ENCODE measurements at places on chromosomes 4 and X.

DNA sequence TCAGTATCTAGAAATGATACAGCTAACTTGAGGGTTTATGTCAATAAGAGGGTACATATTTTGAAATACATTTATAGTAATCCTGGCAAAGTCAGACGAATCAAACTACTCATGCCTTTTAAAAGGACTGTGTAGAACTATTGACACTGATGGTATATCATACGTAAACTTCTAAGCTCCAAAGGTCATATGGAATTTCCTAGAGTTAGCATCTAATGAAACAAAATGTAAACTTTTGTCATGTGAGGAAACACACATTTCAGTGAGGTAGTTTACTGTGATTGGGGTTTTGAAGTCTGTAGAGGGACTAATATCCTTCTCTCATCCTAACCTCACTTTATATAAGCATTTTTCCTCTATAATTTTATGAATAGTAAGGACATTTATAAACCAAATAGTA is 138.4 kb downstream of the SCLT1 start:
- no peak for DNase-seq

- no peak for DNase-seq
These were observed 1.2 kb downstream of the DRP2 start for GRCh38 chrX:101220662-101221260.

DNA sequence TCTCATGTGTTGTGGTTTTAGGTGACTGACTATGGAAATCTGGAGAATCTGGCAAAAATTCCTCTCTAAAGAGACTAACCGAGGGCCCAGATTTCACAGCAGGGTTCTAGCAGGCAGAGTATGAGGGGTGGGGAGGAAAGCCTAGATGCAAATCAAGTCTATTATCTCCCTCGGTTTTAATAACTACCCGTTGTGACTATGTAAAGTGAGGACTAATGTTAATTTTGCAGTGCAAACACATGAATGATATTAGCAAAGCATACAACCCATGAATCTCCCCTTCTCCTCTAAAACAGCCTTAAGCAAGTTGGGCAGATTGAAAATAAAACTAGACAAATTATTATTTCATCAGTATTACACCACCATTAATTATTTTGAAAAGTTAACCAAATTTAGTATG is 131.4 kb downstream of the SLITRK2 start:
- DNase-seq: no peak

- no peak for DNase-seq
These were observed 173.7 kb downstream of the CENPC start for GRCh38 chr4:67371615-67372014.

Data from substantia nigra (tissue), 51 donors.